ENCODE measurements at places on chromosomes 7 and 10.

DNA sequence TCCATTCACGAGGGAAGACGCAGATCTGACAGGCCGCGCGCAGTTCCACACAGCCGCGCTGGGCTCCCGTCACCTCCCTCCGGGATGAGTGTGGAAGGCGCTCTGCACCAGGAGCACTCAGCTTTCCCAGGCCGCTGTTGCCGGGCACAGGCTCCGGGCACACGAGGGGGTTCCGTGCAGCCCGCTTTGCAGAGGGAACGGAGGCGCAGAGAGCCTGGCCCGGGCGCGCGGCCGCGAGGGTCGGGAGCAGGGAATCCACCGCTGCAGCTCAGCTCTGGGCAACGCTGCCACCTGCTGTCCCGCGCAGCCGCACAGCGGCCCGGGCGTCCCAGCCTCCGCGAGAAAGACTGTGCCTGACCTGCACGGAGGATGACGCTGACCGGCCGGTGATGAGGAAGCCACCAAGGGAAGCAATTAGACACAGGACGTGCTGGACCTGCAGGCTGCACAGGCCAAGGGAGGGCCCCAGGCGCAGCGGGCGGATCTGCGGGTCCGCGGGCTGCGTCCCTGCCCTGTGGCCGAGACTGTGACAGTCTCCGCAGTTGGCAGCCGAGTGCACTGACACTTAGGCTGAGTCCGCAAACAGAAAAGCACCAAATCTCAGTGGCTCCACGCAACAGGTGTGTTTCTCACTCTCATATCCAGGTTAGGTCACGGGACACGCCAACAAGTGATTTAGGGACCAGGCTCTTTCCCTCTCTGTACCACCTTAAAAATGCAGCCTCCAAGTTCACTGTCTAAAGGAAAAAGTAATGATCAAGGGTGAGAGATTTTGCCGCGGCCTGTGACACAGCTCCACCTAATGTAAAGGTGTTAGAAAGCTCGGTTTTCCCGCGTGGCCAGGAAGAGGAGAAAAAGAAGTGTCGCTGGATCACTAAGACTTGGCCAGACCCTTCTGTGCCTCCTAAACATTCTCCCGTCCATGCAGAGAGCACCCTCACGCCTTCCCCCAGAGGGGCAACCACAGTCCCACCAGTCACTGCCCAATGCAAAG is 94.5 kb downstream of the SEC61G start:
- no peak for DNase-seq

- DNase-seq = no peak
Observed at GRCh38 chr7:23494009-23494408, 23.7 kb upstream of the IGF2BP3 start.

GRCh38 chr7:108326938-108327337 is 129.3 kb downstream of the NRCAM start:
- DNase-seq = no peak

GRCh38 chr7:134771111-134771510 is 8.3 kb upstream of the CALD1 start:
- DNase-seq = no peak

DNA sequence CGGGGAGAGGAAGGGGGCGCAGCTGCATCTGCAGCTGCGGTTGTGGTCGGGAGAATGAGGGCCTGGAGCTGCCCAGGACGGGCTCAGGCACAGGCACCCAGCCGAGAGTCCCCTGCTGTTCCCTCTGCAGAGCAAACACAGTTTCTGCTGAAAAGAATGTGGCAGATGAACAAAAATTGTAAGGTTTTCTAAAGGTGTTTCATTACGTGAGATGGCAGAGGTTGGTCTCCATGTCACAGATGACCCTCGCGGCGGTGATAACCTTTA is 456.2 kb downstream of the DNAJB6 start:
- DNase-seq = no peak

DNA sequence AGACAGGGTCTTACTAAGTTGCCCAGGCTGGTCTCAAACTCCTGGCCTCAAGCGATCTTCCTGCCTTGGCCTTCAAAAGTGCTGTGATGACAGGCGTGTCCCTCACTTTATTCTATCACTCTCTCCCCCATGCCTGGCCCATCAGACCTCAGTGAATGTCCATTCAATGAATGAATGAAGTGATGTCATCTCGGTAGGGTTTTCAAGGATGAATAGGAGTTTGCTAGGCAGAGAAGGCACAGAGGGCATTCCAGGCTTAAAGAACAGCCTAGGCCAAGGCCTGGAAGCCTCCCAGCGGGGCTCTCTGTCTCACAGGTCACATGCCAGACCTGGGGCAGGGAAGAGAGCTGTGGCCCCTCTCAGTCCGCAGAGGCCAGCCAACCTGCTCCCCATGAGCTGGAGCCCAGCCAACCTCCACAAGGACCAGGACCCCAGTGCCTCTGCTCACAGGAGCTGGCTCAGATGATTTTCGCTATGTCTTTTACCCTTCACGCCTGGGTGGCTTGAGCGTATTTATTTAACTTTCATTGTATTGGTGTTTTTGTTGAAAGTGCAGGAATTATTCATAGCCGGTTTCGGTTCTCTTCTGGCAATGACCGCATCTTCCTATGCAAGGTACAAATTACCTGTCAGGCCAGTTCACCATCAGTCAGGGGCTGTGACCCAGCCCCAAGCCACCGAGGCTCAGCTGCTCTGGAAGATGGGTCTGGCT is 11.8 kb upstream of the TNRC18 start:
- DNase-seq = no peak

DNA sequence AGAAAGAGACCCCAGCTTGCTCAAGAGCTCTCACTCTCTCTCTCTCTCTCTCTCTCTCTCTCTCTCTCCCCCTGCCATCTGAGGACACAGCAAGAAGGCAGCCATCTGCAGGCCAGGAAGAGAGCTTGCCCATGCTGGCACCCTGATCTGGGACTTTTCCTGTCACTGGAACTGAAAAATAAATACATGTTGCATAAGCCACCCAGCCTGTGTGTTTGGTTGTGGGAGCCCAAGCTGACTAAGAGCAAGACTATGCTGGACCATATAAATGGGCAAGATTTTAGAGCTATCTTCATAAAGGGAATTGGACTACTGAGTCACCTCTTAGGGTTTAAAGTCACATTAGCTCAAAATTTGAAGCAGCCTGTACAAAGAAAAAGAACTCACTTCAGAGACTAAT is 98.6 kb downstream of the SLC16A9 start:
- DNase-seq = no peak

DNA sequence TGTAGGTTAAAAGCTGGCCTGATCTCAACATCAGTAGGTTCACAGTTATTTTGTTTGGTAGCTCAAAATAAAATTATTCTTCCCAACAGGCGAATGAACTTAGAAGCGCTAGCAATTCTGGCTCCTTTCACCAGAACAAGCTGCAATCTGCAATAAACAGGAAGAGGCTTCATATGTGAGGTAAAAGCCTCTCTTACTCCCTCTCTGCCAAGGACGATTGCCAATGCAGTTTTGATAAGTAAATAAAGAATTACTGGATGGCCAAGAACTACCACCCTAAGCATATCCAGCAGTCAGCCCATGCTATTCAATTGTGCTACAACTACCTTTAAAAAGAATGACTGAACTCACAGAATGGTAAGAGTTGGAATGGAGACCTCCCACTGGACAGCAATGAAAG is 150.0 kb upstream of the LAMB4 start:
- no peak for DNase-seq

DNA sequence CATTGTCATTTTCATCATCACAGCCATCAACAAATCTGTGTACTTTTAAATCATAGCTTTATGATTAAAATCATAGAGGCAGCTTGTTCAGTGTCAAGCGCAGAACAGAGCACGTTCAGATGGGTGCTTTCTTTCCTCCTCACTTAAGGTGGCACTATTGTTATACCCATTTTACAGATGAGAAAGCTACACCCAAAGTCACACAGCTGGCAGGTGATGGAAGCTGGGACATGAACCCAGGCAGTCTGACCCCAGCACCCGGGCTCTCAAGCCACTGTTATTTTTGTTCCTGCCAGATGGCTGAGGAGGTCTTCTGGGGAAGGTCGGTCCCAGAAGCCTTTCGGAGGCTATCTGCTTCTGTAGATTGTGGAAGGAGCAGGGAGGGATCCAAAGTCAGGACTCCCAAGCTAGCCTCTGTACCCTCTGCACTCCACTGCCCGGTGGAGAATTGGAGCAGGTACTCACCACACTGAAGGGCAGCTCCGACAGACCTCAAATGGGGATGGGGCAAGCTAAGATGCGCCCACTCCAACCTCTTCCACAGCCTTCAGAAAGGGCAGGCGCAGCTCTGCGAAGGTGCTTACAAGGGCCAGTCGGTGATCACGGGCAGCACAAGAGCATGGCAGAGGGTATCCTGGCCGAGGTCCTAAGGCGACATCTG is 610 bp downstream of the AVPI1 start:
- no peak for DNase-seq
